ENCODE measurements at places on chromosomes 4 and X. TPM values are rescaled to one million over a fixed set of nuclear protein-coding genes. Genes with fewer than 3 reads are reported as not detected.

Gene PPARGC1A
- total RNA-seq: under 0.01 TPM

Gene NHS
- 5.3 TPM for total RNA-seq

Gene MAGEA9B
- total RNA-seq: not detected

Gene SLC16A2
- total RNA-seq: 9.0 TPM

Gene USP38
- total RNA-seq: 47.4 TPM

Gene NAA11
- 3.9 TPM for total RNA-seq

Gene CSN3
- total RNA-seq: not detected

All from placental pericyte (primary cell).